ENCODE measurements at places on chromosomes 7 and 10. TPM values are rescaled to one million over a fixed set of nuclear protein-coding genes. Genes with fewer than 3 reads are reported as not detected.
A peak's percentile ranks its signal among the peaks of the same experiment; 100 is the strongest.

The SLC29A4 gene
- total RNA-seq: 79.6 TPM

The ZNF783 gene
- 19.7 TPM for total RNA-seq

The PRDX3 gene
- total RNA-seq: 126 TPM

The VWC2 gene
- total RNA-seq: 0.60 TPM

The SLC18A3 gene
- total RNA-seq: 6.2 TPM

The FANK1 gene
- 11.8 TPM for total RNA-seq

The INHBA gene
- total RNA-seq: 29.3 TPM

- peak overlapping the region; percentile 96 for H3K4me3 ChIP-seq
- no peaks in the 10 kb centered on the region for H3K27me3 ChIP-seq
- no peak for DNase-seq
- H3K36me3 ChIP-seq: no peaks in the 10 kb centered on the region
Measured at GRCh38 chr7:127650847-127651555, 993 bp upstream of the SND1 start.

DNA sequence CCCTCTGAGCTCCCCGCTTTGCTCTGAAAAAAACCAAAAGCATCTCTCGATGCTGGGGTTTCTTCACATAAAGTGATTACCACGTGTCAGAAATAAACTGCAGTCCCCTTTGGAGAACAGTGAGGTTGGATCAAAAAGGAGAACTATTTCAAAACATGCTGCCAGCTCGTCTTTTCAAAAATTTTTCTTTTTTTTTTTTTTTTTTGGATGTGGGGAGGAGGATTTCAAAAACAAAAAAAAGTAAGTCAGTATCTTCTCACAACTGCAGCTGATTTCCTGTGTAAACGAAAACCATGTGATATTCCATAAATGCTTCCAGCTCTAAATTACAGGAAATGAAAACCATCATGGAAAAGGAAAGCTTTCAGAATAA is 155.0 kb upstream of the LYZL2 start:
- peaks cover 10% of the 10 kb centered on the region for H3K27me3 ChIP-seq
- no peaks in the 10 kb centered on the region for H3K36me3 ChIP-seq
- peaks cover 30% of the 10 kb centered on the region for H3K4me1 ChIP-seq
- no peak for DNase-seq

DNA sequence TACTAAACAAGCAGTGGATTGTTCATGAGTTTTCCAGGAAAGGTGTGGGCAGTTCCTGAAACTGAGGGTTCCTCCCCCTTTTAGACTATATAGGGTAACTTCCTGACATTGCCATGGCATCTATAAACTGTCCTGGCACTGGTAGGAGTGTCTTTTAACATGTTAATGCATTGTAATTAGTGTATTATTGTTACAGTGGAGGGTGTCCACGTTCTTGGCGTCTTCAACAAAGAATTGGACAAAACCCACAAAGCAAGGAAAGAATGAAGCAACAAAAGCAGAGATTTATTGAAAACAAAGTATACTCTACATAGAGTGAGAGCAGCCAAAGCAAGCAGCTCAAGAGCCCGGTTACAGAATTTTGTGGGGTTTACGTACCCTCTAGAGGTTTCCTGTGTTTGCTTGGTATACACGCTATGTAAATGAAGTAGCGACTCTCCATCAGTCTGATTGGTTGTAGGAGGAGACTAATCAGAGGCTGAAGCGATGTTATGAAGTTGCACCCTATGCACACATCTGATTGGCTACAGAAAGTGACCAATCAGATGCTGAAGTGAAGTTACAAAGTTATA is 175.2 kb downstream of the NSUN6 start:
- no peaks in the 10 kb centered on the region for H3K4me1 ChIP-seq
- no peaks in the 10 kb centered on the region for H3K36me3 ChIP-seq
- H3K4me3 ChIP-seq: no peak overlapping the region
- DNase-seq: no peak

GRCh38 chr10:79084012-79084971 is 15.5 kb downstream of the ZMIZ1 start:
- peak overlapping the region; percentile 48 for H3K4me3 ChIP-seq
- no peaks in the 10 kb centered on the region for H3K27me3 ChIP-seq
- no peak for DNase-seq

GRCh38 chr7:50227726-50228125 is 76.8 kb upstream of the IKZF1 start:
- H3K27ac ChIP-seq: no peak overlapping the region
- no peak for DNase-seq
- H3K4me1 ChIP-seq: no peaks in the 10 kb centered on the region
- no peak overlapping the region for H3K4me3 ChIP-seq

DNA sequence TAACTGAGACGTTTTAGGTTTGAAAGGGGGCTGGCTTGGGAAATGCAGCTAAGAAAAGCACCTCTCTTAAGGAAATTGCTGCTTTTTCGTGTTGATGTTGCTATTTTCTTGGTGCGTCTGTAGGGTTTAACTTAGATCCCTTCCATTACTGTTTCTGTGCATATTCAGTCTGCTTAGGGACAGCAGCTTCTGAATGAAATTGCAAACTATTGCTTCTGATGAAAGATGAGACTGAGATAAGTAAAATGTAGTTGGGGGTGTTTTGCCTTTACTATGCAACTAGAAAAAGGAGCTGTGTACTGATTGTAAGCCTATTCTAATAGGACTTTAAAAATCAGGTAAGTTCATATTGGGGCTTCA is 772 bp downstream of the HDAC9 start:
- no peak for DNase-seq
- H3K27me3 ChIP-seq: peaks cover 6% of the 10 kb centered on the region
- H3K4me3 ChIP-seq: peak overlapping the region; percentile 84
- no peaks in the 10 kb centered on the region for H3K36me3 ChIP-seq
- no peak overlapping the region for H3K27ac ChIP-seq
- peaks cover 30% of the 10 kb centered on the region for H3K4me1 ChIP-seq

GRCh38 chr10:113506476-113506875 is 46.4 kb upstream of the HABP2 start:
- DNase-seq: no peak
- H3K27me3 ChIP-seq: peaks cover 40% of the 10 kb centered on the region
- H3K36me3 ChIP-seq: no peaks in the 10 kb centered on the region
- H3K27ac ChIP-seq: no peak overlapping the region
- no peaks in the 10 kb centered on the region for H3K4me1 ChIP-seq

- DNase-seq: no peak
- peak overlapping the region; percentile 99 for H3K27ac ChIP-seq
- peaks cover 24% of the 10 kb centered on the region for H3K36me3 ChIP-seq
- peaks cover 50% of the 10 kb centered on the region for H3K4me1 ChIP-seq
- H3K4me3 ChIP-seq: peak overlapping the region; percentile 96
Measured at GRCh38 chr10:1049425-1049958, 573 bp upstream of the IDI1 start.

GRCh38 chr10:2165771-2166460 is 428.6 kb upstream of the ADARB2 start:
- no peak overlapping the region for H3K4me3 ChIP-seq
- no peak overlapping the region for H3K27ac ChIP-seq
- peaks cover 8% of the 10 kb centered on the region for H3K27me3 ChIP-seq
- peaks cover 4% of the 10 kb centered on the region for H3K4me1 ChIP-seq

- peak overlapping the region; percentile 92 for H3K4me3 ChIP-seq
- H3K27ac ChIP-seq: peak overlapping the region; percentile 96
- H3K4me1 ChIP-seq: peaks cover 40% of the 10 kb centered on the region
- DNase-seq: peak; percentile 71
- H3K36me3 ChIP-seq: peaks cover 5% of the 10 kb centered on the region
Measured at GRCh38 chr7:26857506-26858240, 6.7 kb downstream of the SKAP2 start.

DNA sequence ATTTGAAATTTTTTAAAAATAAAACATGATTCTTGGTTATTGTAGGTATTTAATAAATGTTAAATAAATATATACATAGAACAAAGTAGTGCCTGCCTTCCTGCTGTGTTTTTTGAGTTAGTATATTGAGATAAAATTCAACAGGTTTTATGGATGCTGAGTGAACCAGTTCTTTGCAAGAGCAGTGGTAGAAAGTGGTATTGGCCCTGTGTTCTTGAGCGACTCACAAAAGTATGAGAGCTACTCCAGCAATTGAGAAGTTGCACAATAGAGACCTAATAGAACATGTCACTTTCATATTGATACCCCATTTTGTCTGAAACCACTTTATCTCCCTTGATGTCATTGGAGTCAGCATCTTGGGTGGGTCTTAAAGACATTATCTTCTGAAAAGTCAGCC is 32.6 kb upstream of the GJD4 start:
- DNase-seq: no peak
- H3K4me1 ChIP-seq: no peaks in the 10 kb centered on the region
- H3K4me3 ChIP-seq: no peak overlapping the region
- no peaks in the 10 kb centered on the region for H3K27me3 ChIP-seq
- H3K27ac ChIP-seq: no peak overlapping the region

DNA sequence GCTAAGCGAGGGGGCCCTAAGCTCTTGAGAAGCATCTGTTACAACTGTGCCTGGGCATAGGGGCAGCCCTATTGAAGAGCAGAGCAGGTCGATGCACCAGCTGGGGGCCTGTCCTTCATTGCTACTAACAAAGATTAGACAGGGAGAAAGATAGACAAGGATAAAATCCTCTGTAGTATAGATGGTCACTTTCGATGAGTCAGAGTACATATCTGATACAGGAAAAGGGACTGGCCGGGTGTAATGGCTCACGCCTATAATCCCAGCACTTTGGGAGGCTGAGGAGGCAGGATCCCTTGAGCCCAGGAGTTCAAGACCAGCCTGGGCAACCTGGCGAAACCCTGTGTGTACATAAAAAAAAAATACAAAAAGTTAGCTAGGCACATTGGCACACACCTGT is 13.6 kb downstream of the OPTN start:
- no peak overlapping the region for H3K4me3 ChIP-seq
- peaks cover 33% of the 10 kb centered on the region for H3K36me3 ChIP-seq
- no peaks in the 10 kb centered on the region for H3K27me3 ChIP-seq
- DNase-seq: no peak
- H3K4me1 ChIP-seq: peaks cover 21% of the 10 kb centered on the region

GRCh38 chr7:131105799-131106680 is 221.6 kb upstream of the MKLN1 start:
- H3K4me3 ChIP-seq: peak overlapping the region; percentile 98
- H3K27me3 ChIP-seq: peaks cover 74% of the 10 kb centered on the region
- no peaks in the 10 kb centered on the region for H3K36me3 ChIP-seq
- peaks cover 19% of the 10 kb centered on the region for H3K4me1 ChIP-seq
- peak; percentile 73 for DNase-seq

GRCh38 chr7:2379161-2379560 is 24.2 kb upstream of the CHST12 start:
- no peak for DNase-seq
- peaks cover 20% of the 10 kb centered on the region for H3K36me3 ChIP-seq
- no peaks in the 10 kb centered on the region for H3K4me1 ChIP-seq
- H3K27me3 ChIP-seq: no peaks in the 10 kb centered on the region
- H3K27ac ChIP-seq: no peak overlapping the region

DNA sequence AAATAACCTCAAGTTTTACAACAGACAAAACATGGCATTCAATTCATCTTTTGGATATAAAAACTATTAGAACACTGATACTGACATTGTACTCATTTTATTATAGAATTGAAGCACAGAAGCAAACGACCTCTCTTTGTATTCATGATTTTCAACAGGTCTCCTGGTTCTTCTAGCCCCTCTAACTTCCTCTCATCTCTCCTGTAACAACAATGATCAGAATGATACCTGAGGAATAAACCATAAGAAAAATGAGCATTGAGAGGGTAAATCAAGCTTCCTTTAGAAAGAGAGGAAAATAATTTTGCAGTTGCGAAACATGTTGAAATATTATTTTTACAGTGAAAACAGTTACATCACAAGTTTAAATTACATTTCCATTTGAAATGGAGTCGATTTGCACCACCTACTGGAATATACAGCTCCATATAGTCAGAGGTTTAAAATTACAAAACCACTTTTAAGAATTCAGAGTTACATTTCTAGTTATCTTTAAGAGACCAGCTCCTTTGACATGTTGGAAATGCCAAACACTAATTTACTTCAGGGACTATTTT is 17.5 kb upstream of the TEX36 start:
- H3K36me3 ChIP-seq: no peaks in the 10 kb centered on the region
- no peaks in the 10 kb centered on the region for H3K27me3 ChIP-seq
- DNase-seq: no peak
- H3K27ac ChIP-seq: no peak overlapping the region
- no peaks in the 10 kb centered on the region for H3K4me1 ChIP-seq
- no peak overlapping the region for H3K4me3 ChIP-seq

GRCh38 chr10:93160829-93161228 is 87.1 kb downstream of the CYP26A1 start:
- no peak for DNase-seq
- no peaks in the 10 kb centered on the region for H3K4me1 ChIP-seq

DNA sequence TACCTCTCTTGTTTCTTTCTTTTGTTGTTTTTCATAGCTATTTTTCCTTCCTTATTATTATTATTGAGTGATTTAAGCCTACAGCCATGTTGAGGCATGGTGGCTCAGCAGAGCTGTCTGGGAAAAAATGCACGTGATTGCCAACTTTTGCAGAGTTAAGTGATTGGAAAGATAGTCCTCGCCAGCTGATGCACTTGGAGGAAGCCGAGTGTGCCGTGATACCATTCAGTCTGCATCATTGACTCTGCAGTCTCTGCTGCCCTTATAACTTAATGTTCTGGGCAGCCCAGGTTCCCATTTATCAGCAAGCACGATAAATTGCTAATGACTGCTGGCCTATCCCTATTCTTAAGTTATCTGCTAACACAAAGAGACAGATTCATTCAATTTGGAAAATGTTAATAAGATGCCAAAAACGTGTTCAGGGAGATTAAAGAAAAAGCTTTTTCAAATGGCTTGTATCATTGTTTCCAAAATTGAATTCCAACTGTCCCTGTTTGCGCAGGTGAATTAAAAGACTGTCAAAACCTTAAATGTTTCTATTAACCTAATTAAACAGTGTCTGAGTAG is 232.9 kb upstream of the NPY start:
- H3K4me3 ChIP-seq: no peak overlapping the region
- DNase-seq: no peak
- no peaks in the 10 kb centered on the region for H3K4me1 ChIP-seq
- no peaks in the 10 kb centered on the region for H3K36me3 ChIP-seq

- no peak overlapping the region for H3K4me3 ChIP-seq
- H3K36me3 ChIP-seq: peaks cover 3% of the 10 kb centered on the region
- H3K4me1 ChIP-seq: peaks cover 5% of the 10 kb centered on the region
- no peaks in the 10 kb centered on the region for H3K27me3 ChIP-seq
- H3K27ac ChIP-seq: no peak overlapping the region
Measured at GRCh38 chr7:114130866-114131265, 212.1 kb upstream of the PPP1R3A start.

DNA sequence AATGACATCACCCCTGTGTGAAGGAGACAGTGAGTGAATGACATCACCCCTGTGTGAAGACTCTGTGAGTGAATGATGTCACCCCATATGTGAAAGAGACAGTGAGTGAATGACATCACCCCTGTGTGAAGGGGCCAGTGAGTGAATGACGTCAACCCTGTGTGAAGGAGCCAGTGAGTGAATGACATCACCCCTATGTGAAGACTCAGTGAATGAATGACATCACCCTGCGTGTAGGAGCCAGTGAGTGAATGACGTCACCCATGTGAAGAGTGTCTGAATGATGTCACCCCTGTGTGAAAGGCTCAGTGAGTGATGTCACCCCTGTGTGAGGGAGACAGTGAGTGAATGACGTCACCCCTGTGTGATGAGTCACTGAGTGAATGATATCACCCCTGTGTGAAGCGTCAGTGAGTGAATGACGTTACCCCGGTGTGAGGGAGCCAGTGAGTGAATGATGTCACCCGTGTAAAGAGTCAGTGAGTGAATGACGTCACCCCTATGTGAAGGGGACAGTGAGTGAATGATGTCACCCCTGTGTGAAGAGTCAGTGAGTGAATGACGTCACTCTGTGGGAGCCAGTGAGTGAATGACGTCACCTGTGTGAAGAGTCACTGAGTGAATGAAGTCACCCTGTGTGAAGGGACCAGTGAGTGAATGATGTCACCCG is 478.1 kb downstream of the PTPRN2 start:
- H3K4me3 ChIP-seq: no peak overlapping the region
- H3K27ac ChIP-seq: no peak overlapping the region
- DNase-seq: peak; percentile 50

- no peak overlapping the region for H3K4me3 ChIP-seq
- no peaks in the 10 kb centered on the region for H3K36me3 ChIP-seq
- peaks cover 3% of the 10 kb centered on the region for H3K27me3 ChIP-seq
- peak; percentile 80 for DNase-seq
Measured at GRCh38 chr7:98841179-98841997, 28.4 kb downstream of the TMEM130 start.
